ENCODE measurements at places on chromosomes 3 and 15.

GRCh38 chr15:68808091-68808490 is 12.6 kb downstream of the ANP32A start:
- no peak for DNase-seq

DNA sequence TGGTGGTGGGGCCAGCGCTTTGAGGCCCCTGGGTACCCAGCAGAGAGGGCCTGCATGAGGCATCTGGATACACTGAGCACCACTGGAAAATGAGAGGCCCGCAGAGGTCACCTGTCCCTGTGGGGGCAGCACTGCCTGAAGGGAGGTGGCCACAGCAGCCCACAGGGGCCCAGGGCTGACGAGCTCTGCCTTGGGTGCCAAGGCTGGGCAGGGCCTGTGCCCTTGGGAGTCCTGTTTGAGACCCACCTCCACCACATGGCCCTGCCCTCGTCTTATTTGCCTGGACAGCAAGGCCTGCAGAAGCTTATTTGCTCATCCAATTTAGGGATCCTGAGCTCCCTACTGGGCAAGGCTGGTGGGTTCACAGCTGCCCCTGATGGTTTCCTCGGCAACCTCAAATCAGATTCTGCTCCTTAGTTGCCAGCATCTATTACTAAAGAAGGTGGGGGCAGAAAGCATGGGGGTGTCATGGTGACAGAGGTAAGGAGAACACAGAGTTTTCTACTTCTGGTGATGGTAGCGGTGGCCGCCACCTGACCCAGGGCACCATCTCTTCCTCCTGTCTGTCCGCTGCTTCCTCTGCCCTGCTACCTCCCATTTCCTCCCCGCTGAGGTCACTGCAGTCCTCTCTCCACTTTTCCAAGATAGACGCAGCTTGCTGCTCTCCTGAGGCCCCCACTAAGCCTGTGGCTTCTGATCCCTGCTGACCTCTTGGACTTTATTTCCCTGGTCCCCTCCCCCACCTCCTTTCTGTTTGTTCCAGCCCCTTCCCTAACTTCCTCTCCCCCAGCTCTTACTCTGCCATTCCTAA is 62.9 kb downstream of the HMCES start:
- no peak for DNase-seq

GRCh38 chr15:70047386-70048197 is 50.1 kb downstream of the TLE3 start:
- no peak for DNase-seq

DNA sequence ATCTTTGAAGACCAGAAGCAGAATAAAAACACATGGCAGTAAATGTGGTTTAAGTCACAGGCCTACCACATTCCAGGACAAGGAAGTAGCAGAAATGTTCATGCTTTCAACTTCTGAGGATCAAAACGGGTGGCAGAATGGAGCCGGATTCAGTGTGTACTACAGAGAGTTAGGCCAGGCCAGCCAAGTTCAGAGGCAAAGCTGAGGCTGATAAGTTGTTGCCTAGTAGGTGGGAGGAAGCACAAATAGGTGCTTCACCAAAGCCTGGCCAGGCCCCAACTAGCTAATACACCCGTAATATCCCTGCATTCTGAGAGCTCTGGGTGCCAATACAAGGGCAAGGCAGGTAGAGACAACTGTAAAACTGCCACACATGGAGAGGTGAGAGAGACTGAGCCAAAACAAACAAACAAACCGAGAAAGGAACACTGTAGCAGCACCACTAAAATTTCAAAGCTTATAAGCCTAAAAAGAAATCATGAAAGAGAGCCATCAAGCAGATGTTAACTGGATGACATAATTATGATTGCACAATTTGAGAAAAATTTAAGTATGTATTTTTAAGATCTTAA is 156.4 kb upstream of the CBLB start:
- no peak for DNase-seq

- no peak for DNase-seq
These were observed 11.1 kb downstream of the SERP1 start for GRCh38 chr3:150535204-150535603.

GRCh38 chr15:62997441-62997840 is 45.1 kb upstream of the TPM1 start:
- no peak for DNase-seq

GRCh38 chr15:63122002-63122875 is 578 bp downstream of the LACTB start:
- DNase-seq, result peak; percentile 34

- no peak for DNase-seq
These were observed 43.2 kb downstream of the MAP2K5 start for GRCh38 chr15:67585681-67586080.

GRCh38 chr15:67967871-67968431 is 86.2 kb upstream of the PIAS1 start:
- DNase-seq, result no peak

GRCh38 chr15:39597751-39598185 is 16.9 kb downstream of the THBS1 start:
- DNase-seq, result no peak

GRCh38 chr15:52678468-52679231 is 538 bp downstream of the ATOSA start:
- DNase-seq, result no peak
